WTC11 (cell line): ENCODE measurements at places on chromosomes 11 and 22.

DNA sequence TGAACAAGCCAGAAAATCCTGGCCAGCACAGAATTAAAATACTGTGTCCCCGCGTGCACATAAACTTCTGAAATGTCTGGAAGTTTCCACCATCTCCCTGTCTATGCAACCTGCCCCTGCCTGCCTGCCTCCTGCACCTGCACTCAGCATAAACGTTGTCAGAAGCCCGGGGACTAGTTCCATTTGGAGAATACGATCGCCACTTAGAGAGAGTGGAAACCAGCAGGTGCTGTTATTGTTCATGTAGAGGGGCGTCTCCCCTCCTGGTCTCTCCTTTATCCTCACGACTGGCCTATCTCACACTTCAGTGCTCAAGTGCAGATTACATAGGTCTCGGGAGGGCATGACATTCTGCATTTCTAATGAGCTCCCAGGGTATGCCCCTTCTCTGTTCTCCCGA, 35.6 kb downstream of the MPPED1 start:
- no peak overlapping the region for H3K4me3 ChIP-seq
- DNase-seq, result no peak
- no peak overlapping the region for H3K27ac ChIP-seq
- no peaks in the 10 kb centered on the region for H3K27me3 ChIP-seq
- no peaks in the 10 kb centered on the region for H3K36me3 ChIP-seq
- H3K4me1 ChIP-seq, result peaks cover 4% of the 10 kb centered on the region

GRCh38 chr11:102280245-102280833, 36.9 kb upstream of the BIRC3 start:
- H3K27me3 ChIP-seq, result no peaks in the 10 kb centered on the region
- peak overlapping the region; percentile 54 for H3K4me3 ChIP-seq
- peak overlapping the region; percentile 58 for H3K27ac ChIP-seq
- H3K4me1 ChIP-seq, result peaks cover 35% of the 10 kb centered on the region
- no peak for DNase-seq

GRCh38 chr11:99822846-99823565, 802.3 kb downstream of the CNTN5 start:
- no peak for DNase-seq
- no peak overlapping the region for H3K4me3 ChIP-seq
- no peaks in the 10 kb centered on the region for H3K36me3 ChIP-seq
- H3K27me3 ChIP-seq, result peaks cover 24% of the 10 kb centered on the region
- H3K27ac ChIP-seq, result no peak overlapping the region

GRCh38 chr11:47336595-47336994, 15.9 kb downstream of the MYBPC3 start:
- no peak for DNase-seq
- H3K27me3 ChIP-seq, result no peaks in the 10 kb centered on the region
- H3K4me1 ChIP-seq, result no peaks in the 10 kb centered on the region
- H3K27ac ChIP-seq, result no peak overlapping the region

DNA sequence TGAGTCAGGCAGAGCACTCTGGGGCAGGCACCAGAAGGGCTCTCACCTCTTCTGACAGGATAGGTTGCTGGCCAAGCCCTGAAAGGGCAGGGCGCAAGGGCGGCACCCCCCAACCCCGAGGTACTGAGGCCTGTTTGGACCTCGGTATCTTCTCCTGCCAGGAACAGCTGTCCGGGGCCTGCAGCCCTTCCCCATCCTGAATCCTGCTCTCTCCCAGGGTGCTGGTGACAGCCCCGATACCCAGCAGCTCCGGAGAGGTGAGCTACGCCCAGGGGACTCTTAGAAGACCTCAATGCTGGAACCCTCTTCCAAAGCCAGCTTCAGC, 79.1 kb downstream of the PHF21B start:
- H3K27ac ChIP-seq, result no peak overlapping the region; the same call in 1 of the 2 replicates
- no peaks in the 10 kb centered on the region for H3K27me3 ChIP-seq
- H3K4me1 ChIP-seq, result peaks cover 19% of the 10 kb centered on the region
- no peak overlapping the region for H3K4me3 ChIP-seq
- DNase-seq, result no peak

- peak; percentile 25 for DNase-seq
- H3K4me1 ChIP-seq, result peaks cover 19% of the 10 kb centered on the region
These were observed 47.5 kb downstream of the PAMR1 start for GRCh38 chr11:35477901-35478300.

- no peak overlapping the region for H3K4me3 ChIP-seq
- no peak overlapping the region for H3K27ac ChIP-seq
- no peaks in the 10 kb centered on the region; the same call in 1 of the 2 replicates for H3K36me3 ChIP-seq
- H3K4me1 ChIP-seq, result peaks cover 15% of the 10 kb centered on the region
These were observed 251.7 kb downstream of the GRM5 start for GRCh38 chr11:88814076-88814475.

DNA sequence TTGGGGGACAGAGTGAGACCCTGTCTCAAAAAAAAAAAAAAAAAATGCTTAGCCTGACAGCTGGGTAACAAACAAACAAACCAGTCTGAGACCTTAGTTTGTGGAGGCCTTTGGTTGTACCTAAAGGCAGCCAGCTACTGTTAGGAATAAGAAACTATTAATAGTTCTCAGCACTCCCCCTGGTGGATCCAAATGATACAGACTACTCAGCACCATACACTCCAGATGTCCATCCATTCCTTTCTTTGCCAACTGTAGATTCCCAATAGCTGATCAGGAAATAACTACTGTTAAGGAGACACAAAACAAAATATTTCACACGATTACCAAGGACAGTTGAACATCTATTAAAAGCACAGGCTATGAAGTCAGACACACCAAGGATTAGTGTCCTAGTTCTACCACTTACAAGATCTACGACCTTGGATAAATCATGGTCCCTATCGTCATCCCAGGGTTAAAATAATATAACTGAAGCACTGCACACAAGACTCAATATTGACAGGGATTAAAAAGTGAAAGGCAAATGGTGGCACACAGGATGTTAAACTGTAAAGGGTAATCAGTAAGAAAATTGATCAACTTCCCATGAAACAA, 17.2 kb downstream of the CLDN25 start:
- no peaks in the 10 kb centered on the region for H3K27me3 ChIP-seq
- DNase-seq, result no peak
- no peaks in the 10 kb centered on the region for H3K4me1 ChIP-seq
- no peak overlapping the region for H3K27ac ChIP-seq
- H3K4me3 ChIP-seq, result no peak overlapping the region

- no peak overlapping the region for H3K4me3 ChIP-seq
- no peaks in the 10 kb centered on the region for H3K36me3 ChIP-seq
- peaks cover 28% of the 10 kb centered on the region for H3K4me1 ChIP-seq
- H3K27ac ChIP-seq, result no peak overlapping the region
- no peaks in the 10 kb centered on the region for H3K27me3 ChIP-seq
These were observed 917.6 kb downstream of the NTM start for GRCh38 chr11:132288036-132288435.

DNA sequence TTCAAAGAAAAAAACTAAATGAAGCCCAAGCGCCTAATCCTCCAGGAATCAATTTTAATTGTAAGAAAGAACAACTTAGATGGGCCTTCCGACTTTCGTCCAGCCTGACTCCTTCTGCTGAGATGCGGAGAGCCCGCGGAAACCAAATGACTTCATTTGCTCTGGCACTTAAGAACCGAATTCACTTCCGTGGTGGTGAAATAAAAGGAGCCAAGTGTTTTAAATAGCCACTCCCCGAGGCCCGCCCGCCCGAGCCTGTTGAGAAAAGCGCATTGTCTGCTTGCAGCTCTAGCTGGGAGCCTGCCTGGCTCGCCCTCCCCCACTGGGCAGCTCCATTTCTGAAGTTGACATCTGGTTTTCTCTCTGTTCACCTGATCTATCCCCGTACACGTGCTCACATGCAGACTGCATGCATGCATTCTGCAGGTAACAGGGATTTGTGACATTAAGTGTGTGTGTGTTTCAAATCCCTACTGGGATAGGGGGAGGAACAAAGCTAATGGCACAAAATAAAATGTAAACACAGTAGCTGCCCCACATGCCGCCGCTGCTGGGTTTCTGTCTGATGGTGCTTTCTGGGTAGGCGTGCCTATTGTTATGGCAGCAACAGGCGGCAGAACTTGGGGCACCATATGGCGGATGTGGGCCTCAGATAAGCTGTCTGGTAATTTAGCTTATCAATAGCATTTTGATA, 6.2 kb downstream of the TEAD1 start:
- peak overlapping the region; percentile 70 for H3K4me3 ChIP-seq
- peaks cover 95% of the 10 kb centered on the region for H3K4me1 ChIP-seq
- H3K36me3 ChIP-seq, result peaks cover 4% of the 10 kb centered on the region; the same call in 1 of the 2 replicates
- DNase-seq, result peak; percentile 91

- no peaks in the 10 kb centered on the region for H3K36me3 ChIP-seq
- H3K4me3 ChIP-seq, result no peak overlapping the region
- peaks cover 4% of the 10 kb centered on the region for H3K27me3 ChIP-seq
These were observed 177.3 kb upstream of the NTM start for GRCh38 chr11:131193031-131193501.

GRCh38 chr11:74691755-74692154, 39.5 kb downstream of the CHRDL2 start:
- no peak overlapping the region for H3K4me3 ChIP-seq
- H3K27me3 ChIP-seq, result no peaks in the 10 kb centered on the region
- H3K4me1 ChIP-seq, result peaks cover 7% of the 10 kb centered on the region
- H3K36me3 ChIP-seq, result no peaks in the 10 kb centered on the region

DNA sequence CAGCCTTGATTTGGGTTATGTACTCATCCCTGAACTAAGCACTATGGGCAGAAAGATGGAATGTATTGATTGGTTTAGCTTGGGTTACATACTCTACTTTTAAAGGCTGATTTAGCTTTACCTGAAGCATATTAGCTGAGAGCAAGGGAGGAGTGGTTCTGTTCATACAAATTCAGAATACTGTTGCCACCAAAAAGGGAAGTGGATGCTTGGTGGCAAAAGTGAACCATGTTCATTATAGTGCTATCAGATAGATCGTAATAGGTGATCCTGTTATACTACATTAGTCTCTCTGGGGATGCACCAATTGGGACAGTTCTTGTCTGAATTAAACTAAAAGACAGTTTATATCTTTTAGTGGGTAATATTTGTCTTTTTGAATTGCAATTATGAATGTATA, 44.5 kb upstream of the RRM1 start:
- no peaks in the 10 kb centered on the region for H3K4me1 ChIP-seq
- H3K27ac ChIP-seq, result no peak overlapping the region
- H3K4me3 ChIP-seq, result no peak overlapping the region
- 0 out of 2 replicates have a peak, but pooled peaks cover 3% of the 10 kb centered on the region for H3K36me3 ChIP-seq
- no peaks in the 10 kb centered on the region for H3K27me3 ChIP-seq
- no peak for DNase-seq

DNA sequence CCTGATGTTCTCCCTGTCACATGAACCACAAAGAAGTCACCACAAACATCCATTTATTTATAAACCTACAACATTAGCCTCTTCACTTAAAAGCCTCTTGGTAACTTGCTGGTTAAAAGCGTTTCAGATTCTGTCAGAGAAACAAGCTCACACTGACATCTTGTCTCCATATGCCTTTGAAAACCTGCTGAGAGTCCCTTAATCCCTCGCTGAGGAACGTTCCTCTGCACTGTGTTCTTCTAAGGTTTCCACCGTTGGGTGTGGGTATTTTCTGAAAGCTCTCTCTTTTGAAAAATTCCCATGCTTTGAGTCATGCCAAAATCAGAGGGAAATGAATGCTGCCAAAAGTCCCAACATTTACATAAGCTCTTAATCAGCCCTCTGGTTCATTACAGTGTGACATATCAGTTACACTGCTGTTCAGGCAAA, 149.8 kb downstream of the CCDC34 start:
- DNase-seq, result no peak
- peaks cover 44% of the 10 kb centered on the region for H3K4me1 ChIP-seq
- no peak overlapping the region for H3K4me3 ChIP-seq
- H3K27ac ChIP-seq, result no peak overlapping the region
- H3K36me3 ChIP-seq, result peaks cover 13% of the 10 kb centered on the region
- H3K27me3 ChIP-seq, result no peaks in the 10 kb centered on the region

GRCh38 chr22:45418056-45418769, 4.7 kb downstream of the RIBC2 start:
- no peak for DNase-seq
- H3K36me3 ChIP-seq, result no peaks in the 10 kb centered on the region; the same call in 1 of the 2 replicates
